ENCODE measurements at places on chromosomes 16 and 17.

GRCh38 chr17:81000631-81001357 is 9.2 kb downstream of the CHMP6 start:
- H3K27ac ChIP-seq, result no peak overlapping the region
- H3K4me3 ChIP-seq, result no peak overlapping the region
- no peak for DNase-seq
- H3K27me3 ChIP-seq, result peaks cover 7% of the 10 kb centered on the region
- peaks cover 12% of the 10 kb centered on the region for H3K4me1 ChIP-seq

- no peak overlapping the region for H3K27ac ChIP-seq
- no peaks in the 10 kb centered on the region for H3K27me3 ChIP-seq
- no peak overlapping the region for H3K4me3 ChIP-seq
- no peak for DNase-seq
- no peaks in the 10 kb centered on the region for H3K36me3 ChIP-seq
Measured at GRCh38 chr16:82242201-82242600, 72.2 kb upstream of the MPHOSPH6 start.

DNA sequence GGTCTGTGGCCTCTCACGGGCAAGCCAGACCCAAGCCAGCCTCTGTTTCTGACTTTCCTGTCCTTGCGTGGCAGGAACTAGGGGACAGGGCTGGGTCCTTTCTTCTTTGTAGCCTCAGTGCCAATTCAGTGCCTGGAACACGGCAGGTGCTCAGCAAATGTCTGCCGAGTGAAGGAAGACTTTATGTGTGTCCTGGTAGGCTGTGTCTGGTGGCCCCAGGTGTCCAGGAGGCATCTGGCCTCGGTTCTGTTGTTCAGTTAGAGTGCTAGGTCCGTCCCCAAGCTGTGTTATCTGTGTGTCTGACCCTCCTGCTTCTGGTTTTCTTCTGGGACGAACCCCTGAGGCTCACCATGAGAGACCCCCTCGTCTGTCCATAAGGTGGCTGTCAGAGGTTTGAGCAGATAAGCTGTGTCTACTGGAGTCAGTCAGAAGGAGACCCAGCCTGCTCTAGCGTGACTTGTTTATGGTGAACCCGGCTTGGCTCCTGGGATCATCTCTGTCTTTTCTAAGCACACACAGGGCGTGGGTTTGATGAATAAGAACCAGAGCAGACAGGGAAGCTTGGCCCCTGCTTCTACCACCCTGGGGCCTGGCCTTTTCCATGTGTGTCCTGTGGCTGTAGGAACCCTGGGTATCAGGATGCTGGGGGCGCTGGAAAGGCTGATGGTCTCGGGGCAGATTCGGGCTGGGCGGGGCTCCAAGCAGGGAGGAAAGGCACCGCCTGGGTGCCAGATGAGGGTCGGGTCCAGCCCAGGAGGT is 39.3 kb downstream of the ENGASE start:
- no peak for DNase-seq
- no peaks in the 10 kb centered on the region for H3K36me3 ChIP-seq
- no peaks in the 10 kb centered on the region for H3K27me3 ChIP-seq
- H3K4me3 ChIP-seq, result no peak overlapping the region
- H3K4me1 ChIP-seq, result no peaks in the 10 kb centered on the region

GRCh38 chr17:7440834-7441195 is 1.5 kb downstream of the FGF11 start:
- H3K4me1 ChIP-seq, result peaks cover 59% of the 10 kb centered on the region
- DNase-seq, result no peak
- no peak overlapping the region for H3K4me3 ChIP-seq
- peaks cover 53% of the 10 kb centered on the region for H3K27me3 ChIP-seq
- no peaks in the 10 kb centered on the region for H3K36me3 ChIP-seq

DNA sequence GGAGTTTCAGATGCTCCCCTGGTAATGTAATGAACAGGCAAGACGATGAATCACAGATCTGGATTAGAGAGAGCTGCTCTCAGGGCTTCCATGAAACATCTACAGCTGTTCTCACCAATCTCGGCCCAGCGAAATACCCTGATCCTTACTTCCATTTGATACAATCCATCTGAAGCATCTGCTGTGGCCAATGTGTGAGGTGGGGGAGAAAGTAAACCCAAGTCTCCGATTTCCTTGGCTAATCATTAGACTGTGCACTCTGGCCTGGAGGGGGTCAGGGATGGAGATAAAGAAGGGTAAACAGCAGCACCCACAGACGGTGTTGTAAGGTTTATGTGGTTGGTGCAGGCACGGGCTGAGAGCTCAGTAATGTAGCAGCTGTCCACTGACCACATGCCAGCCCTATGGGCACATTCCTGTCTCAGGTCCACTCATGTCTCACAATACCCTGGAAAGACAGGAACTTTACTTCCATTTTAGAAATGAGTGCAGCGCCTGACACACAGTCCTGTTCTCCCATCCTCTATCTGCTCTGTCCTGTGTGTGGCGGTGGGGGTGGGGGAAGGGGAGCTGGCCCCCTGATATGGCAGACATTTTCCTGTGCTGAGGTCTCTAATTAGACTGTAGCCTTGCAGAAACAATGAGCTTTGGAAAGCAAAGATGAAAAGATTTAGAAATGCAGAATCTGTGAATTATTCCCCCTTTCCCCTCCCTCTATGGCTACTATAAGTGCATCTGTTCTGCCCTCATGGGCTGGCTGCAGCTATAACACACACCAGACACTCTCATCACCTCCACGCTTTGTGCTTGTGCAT is 48.3 kb upstream of the ERN1 start:
- no peaks in the 10 kb centered on the region for H3K27me3 ChIP-seq
- no peak overlapping the region for H3K4me3 ChIP-seq
- H3K4me1 ChIP-seq, result no peaks in the 10 kb centered on the region
- DNase-seq, result no peak
- no peak overlapping the region for H3K27ac ChIP-seq

Measured in CD8-positive, alpha-beta memory T cell (primary cell).